Fibroblast of lung (primary cell): ENCODE measurements at places on chromosomes 3 and 15. TPM values are rescaled to one million over a fixed set of nuclear protein-coding genes. Genes with fewer than 3 reads are reported as not detected.

The AP4E1 gene
- 7.2 and 7.3 TPM in 2 replicates for polyA plus RNA-seq

GRCh38 chr3:120775411-120775810 is 32.9 kb downstream of the GTF2E1 start:
- DNase-seq, result no peak

DNA sequence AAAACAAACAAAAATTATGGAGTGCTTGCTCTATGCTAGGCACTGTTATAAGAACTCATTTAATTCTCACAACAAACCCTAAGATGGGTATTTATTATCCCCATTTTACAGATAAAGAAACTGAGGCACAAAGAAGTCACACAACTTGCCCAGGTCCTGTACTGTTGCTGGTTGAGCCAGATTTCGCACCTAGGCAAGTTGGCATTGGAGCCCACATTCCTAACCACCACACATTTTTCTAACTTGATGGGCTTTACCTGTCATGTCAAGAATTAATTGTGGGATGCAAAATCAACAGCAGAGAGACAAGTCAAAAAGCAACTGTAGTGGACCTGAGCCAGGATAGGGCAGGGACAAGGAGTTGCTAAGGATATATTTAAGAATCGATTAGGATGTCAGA is 47.9 kb upstream of the VILL start:
- no peak for DNase-seq

DNA sequence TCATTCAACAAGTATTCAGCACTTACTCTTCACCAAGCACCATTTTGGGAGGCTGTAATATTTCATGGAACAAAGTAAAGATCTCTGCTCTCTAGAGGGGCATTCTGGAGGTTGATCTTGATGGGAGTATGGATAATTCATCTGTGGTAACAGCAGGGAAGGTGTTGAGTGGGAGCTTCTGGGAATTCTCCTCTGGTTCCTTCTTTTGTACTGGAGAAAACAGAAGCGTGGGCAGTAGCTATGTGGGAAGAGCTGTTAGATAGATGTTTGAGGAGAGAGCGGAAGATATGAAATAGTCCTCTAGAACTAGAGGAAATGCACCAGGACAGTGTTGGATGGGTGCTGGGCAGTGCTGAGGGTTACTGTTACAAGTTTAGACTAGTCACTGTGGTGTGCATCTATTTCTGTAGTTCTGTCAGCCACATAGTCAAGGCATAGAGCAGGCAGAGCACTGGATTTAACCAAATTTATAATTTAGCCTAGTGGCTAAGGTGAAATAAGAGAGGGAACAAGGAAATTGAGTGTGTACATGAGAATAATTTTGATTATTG is 9.6 kb downstream of the NMD3 start:
- no peak for DNase-seq

DNA sequence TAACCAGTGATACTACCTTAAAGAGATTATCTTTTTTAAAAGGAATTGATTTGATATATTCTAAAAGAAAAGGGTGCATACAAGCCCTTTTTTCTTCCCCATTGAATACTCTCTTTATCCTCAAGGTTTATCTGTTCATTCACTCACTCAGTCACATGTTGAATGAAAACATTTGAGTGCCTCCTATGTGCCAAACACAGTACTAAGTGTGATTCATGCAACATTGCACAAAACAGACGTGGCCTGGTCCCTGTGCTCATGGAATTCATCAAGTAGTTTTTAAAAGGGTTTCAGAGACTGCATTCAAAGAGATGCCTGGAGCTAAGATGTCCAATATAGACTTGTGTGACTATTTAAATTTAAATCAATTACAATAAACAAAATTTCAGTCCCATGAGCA is 462.2 kb upstream of the MDFIC2 start:
- no peak for DNase-seq

GRCh38 chr3:851098-851790 is 241.6 kb upstream of the CNTN6 start:
- no peak for DNase-seq

GRCh38 chr3:153621953-153622352 is 459.9 kb downstream of the RAP2B start:
- DNase-seq, result no peak

- DNase-seq, result peak; percentile 11
Measured at GRCh38 chr3:19934098-19934566, at the start of gene EFHB. Gene EFHB (minus strand): TSS chr3:19934217. CDS start chr3:19934018, 199 bp downstream.

DNA sequence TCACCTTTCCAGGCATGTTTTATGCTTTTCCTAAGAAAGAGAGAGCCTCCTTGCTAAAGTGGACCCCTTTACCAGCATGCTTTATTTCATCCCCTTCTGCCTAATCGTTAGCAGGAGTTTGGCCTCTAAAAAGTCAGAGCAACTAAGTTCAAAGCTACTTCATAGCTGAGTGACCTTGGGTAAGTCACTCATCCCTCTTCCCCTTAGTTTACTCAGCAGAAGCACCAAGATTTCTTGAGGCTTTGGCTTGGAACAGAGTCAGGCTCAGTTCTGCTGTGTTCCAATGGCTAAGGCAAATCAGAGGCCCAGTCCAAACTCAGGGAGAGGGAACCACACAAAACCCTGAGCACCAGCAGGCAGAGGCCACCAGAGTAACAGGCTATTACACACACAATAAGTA is 254.9 kb downstream of the TJP1 start:
- no peak for DNase-seq
